Activated CD4-positive, alpha-beta memory T cell treated with anti-CD3 and anti-CD28 coated beads for 36 hours (primary cell): ENCODE measurements at places on chromosomes 2 and 18.
A peak's percentile ranks its signal among the peaks of the same experiment; 100 is the strongest.

GRCh38 chr2:159446201-159446600 lies 159.7 kb upstream of the WDSUB1 start:
- no peaks in the 10 kb centered on the region for H3K27me3 ChIP-seq
- peaks cover 26% of the 10 kb centered on the region for H3K36me3 ChIP-seq
- no peak overlapping the region for H3K4me3 ChIP-seq
- H3K27ac ChIP-seq = no peak overlapping the region

DNA sequence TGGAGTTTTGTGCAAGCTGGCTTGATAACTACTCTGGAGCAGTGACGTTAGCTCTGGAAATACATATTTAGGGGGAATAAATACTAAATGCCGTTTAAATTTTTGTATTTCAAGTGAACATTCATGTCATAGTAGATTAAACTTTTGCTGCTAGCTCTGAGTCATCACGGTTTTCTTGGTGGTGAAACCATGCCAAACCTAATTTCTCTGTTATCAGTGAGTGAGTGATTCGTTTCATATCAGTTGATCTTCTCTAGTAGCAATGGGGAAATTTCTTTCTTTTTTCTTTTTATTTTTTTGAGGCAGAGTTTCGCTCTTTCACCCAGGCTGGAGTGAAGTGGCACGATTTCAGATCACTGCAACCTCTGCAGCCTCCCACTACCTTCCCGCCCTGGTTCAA lies 211.1 kb downstream of the PTPRM start:
- DNase-seq = no peak
- no peaks in the 10 kb centered on the region for H3K36me3 ChIP-seq
- H3K4me3 ChIP-seq = no peak overlapping the region
- H3K27me3 ChIP-seq = no peaks in the 10 kb centered on the region
- no peaks in the 10 kb centered on the region for H3K4me1 ChIP-seq

DNA sequence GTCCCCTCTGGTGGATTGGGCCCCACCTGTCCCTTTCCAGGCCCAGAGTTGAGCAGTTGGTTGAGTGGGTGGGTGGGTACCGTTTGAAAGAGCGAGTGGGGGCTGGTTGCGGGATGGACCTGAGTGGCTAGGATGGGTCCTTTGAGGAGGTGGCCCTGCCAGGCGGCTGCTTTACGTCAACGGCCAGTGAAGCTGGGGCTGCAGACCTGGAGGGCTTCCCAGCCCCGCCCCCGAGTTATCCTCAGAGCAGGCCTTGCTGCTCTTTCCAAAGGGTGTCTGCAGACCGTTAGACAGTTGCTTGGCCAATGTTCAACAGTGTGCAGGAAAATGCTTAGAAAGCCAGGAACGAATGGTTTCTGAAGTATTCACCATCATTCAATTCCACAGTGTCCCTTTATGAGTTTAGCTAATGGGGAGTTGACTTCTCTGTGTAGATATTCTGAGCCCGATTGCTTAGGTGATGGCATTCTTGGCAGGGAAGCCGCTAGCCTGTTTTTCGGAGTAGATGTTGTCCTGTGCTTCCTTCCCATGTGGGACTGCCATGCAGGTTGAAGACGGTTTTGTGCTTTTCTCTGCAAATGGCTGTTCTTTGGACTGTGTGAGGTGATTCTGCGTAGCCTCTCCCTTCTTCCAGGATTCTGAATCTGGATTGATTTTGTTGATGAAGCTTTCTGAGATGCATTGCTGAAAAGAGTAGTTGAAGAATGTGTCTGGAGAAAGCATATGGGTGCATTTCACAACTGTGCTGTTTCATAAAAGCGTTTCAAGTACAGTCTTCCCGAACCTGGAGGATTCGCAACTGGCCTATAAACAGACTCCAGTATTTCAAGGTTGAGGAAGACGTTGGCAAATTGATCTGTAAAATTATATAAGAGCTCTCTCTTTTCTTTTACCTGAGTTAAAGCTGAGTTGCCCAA lies 45.8 kb downstream of the LDLRAD4 start:
- no peaks in the 10 kb centered on the region for H3K36me3 ChIP-seq
- H3K27ac ChIP-seq = no peak overlapping the region
- peak; percentile 6 for DNase-seq
- no peak overlapping the region for H3K4me3 ChIP-seq

DNA sequence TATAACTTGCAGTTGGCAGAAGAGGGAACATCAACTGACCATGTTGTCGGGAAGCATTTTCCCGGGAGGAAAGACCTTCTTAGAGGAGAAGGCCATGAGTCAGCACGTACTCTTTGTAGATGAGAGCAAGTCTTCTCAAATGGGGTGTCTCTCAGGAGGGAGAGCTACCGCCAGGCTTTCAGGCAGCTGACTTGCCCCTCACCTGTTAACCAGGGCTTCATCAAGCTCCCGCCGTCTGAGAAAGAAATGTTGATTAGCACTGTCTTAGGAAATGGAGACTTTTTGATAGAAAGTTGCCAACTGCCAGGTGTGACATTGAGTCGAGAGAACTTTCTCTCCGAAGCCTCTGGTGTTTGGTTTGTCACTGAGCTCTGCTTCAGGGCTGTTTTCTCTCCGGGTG lies 196.1 kb downstream of the ZNF407 start:
- peaks cover 9% of the 10 kb centered on the region for H3K36me3 ChIP-seq
- H3K4me1 ChIP-seq = peaks cover 20% of the 10 kb centered on the region
- no peak overlapping the region for H3K27ac ChIP-seq
- no peak for DNase-seq
